Astrocyte (in vitro differentiated cells and primary cell): ENCODE measurements at places on chromosomes 2 and 18. TPM values are rescaled to one million over a fixed set of nuclear protein-coding genes. Genes with fewer than 3 reads are reported as not detected.

DNA sequence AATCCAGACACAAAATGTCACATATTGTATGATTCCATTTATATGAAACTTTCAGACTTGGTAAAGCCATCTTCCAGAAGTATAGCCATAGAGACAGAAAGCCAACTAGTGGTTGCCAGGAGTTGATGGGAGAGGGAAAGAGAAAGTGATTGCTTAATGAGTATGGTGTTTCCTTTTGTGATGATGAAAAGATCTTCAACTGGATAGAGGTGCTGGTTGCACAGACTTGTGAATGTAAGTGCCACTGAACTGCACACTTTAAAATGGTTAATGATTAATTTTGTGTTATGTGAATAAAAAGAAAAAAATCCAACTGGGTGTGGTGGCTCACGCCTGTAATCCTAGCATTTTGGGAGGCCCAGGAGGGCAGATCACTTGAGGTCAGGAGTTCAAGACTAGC, 135.3 kb upstream of the SLC1A4 start:
- H3K27me3 ChIP-seq: no peaks in the 10 kb centered on the region
- H3K4me1 ChIP-seq: peaks cover 15% of the 10 kb centered on the region
- H3K36me3 ChIP-seq: no peaks in the 10 kb centered on the region

DNA sequence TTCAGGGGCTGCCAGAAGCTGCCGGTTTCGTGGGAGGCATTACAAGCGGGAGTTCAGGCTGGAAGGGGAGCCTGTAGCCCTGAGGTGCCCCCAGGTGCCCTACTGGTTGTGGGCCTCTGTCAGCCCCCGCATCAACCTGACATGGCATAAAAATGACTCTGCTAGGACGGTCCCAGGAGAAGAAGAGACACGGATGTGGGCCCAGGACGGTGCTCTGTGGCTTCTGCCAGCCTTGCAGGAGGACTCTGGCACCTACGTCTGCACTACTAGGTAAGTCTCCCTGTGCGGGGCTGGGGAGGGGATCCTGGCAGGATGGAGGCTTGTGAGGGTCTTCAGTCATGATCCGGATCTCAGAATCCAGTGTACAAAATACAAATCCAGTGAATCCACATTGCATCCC, 17.8 kb downstream of the IL1R2 start:
- no peak overlapping the region for H3K4me3 ChIP-seq
- no peak overlapping the region for H3K27ac ChIP-seq
- H3K4me1 ChIP-seq: no peaks in the 10 kb centered on the region

FZD7 gene
- 61.5 and 65.9 TPM in 2 replicates for total RNA-seq

DNA sequence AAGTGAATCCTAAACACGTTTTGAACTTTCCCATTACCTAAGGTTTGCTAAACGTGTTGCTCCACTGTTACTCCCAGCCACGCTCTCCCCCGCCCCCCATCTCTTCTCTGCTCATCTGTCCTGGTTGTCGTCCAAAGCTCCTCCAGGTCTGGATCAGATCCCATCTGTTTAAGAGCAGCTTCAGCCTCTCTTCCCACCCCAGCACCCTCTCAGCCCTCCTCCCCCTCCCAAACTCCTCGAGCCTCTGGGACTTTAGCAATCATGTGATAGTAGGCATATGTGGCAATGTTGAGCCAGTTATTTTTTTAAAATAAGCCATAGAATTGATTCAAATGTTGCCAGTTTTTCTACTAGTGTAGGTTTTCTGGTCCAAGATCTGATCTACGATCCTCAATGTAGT, 20.0 kb upstream of the LPIN1 start:
- H3K27ac ChIP-seq: no peak overlapping the region
- no peaks in the 10 kb centered on the region for H3K36me3 ChIP-seq
- H3K27me3 ChIP-seq: peaks cover 23% of the 10 kb centered on the region
- DNase-seq: no peak

DNA sequence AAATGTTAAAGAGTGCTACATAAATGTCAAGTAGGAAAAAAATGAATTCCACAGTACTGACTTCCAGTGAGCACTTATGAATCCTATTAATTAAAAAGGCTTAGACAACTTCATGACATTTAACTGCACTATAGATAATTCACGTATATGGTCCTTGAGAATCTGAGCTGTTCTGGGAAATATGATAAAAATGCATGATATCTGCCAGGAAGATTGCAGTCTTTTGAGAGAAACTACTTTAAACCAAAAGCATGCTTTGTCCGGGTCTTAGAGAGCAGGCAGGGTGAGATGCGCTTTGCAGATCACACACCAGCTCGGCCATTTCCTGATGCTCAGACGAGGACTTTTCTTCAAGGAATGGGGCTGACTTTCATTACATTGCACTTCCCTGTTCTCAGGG, 42.6 kb downstream of the CMPK2 start:
- no peaks in the 10 kb centered on the region for H3K27me3 ChIP-seq
- no peaks in the 10 kb centered on the region for H3K36me3 ChIP-seq
- no peak overlapping the region for H3K4me3 ChIP-seq
- H3K4me1 ChIP-seq: no peaks in the 10 kb centered on the region
- H3K27ac ChIP-seq: no peak overlapping the region
- peak; percentile 64 for DNase-seq

DNA sequence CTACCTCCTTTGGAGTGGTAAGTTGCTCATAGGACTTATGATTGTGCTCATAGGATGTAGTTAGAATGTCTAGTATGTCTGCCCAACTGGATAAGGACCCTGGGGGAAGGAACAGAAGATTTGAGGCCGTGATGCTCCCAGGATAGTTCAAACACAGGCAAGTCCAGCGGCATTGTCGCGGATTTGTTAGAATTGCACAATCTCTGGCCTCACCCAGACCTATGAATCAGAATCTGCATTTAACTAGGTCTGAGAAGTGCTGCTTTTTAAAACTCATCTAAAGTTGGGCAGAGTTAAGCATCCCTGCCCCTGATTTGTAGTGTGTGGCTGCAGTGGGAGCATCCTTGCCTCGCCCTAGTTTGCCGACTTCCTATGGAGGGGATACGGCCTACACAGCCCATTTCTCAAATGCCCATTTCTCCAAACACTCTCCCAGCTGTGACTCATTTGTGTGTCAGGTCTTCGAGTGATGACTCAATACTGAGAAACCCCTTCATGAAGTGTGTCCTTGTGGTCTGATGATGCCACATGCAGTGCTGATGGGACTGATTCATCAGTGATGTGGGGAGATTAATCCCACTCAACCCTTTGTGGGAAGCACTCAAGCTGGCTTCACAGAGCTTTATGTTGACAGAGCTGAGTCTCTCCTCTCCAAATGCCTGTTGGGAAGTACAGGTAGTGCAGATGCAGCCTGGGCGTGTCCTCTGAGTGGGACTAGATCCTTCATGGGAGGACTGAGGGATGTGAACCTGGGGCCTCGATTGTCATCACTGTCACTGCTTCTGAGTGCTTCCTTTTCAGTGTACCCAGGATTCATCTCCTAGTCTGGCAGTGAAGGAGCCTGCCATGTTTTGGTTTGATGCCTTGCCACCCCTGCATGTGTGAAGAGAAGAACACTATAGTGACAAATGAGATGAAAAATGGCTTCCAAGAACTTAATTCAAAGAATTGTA, 18.7 kb downstream of the SMIM21 start:
- DNase-seq: peak; percentile 99
- H3K36me3 ChIP-seq: no peaks in the 10 kb centered on the region
- no peaks in the 10 kb centered on the region for H3K27me3 ChIP-seq
- peaks cover 28% of the 10 kb centered on the region for H3K4me1 ChIP-seq
- H3K4me3 ChIP-seq: no peak overlapping the region

CPLX4 gene
- total RNA-seq: not detected in 2 replicates

GRCh38 chr2:216344950-216345300, 27.4 kb downstream of the MARCHF4 start:
- no peak overlapping the region for H3K4me3 ChIP-seq
- DNase-seq: no peak
- H3K36me3 ChIP-seq: no peaks in the 10 kb centered on the region
- H3K27ac ChIP-seq: no peak overlapping the region
- no peaks in the 10 kb centered on the region for H3K27me3 ChIP-seq
- H3K4me1 ChIP-seq: peaks cover 31% of the 10 kb centered on the region

DNA sequence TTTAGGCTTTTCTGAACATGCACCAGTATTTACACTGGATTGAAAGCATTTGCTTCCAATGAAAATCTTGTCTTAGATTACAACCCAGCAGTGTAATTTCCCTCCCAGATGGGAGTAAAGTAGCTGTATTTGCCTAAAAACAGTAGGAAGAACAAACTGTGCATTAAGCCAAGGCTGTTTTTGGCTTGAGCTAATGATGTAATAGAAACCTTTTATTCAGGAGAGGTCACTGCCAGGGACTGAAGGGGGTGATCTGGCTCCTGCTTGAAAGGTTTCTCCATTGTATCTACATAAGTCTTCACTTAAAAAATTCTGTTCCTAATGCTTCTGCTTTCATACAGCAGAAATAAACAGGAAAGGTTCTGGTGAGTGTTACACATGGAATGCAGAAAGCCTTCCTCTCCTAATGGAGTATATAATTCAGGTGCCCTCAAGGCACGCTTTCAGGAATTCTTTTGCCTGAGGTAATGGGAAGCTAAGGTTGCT, 74.4 kb downstream of the MEIS1 start:
- no peaks in the 10 kb centered on the region for H3K36me3 ChIP-seq
- H3K4me3 ChIP-seq: no peak overlapping the region
- H3K4me1 ChIP-seq: peaks cover 25% of the 10 kb centered on the region
- H3K27me3 ChIP-seq: no peaks in the 10 kb centered on the region
- DNase-seq: peak; percentile 66

- no peaks in the 10 kb centered on the region for H3K36me3 ChIP-seq
- H3K27me3 ChIP-seq: no peaks in the 10 kb centered on the region
- no peak overlapping the region for H3K4me3 ChIP-seq
- H3K27ac ChIP-seq: no peak overlapping the region
- peak; percentile 79 for DNase-seq
- H3K4me1 ChIP-seq: no peaks in the 10 kb centered on the region
These were observed 230.8 kb upstream of the CDH2 start for GRCh38 chr18:28407681-28408080.

GRCh38 chr2:214566457-214566856, 155.6 kb downstream of the VWC2L start:
- no peak for DNase-seq
- H3K27me3 ChIP-seq: no peaks in the 10 kb centered on the region
- H3K4me1 ChIP-seq: no peaks in the 10 kb centered on the region
- no peak overlapping the region for H3K27ac ChIP-seq
- no peaks in the 10 kb centered on the region for H3K36me3 ChIP-seq

SIX2 gene
- 7.4 and 10.1 TPM in 2 replicates for total RNA-seq

DNA sequence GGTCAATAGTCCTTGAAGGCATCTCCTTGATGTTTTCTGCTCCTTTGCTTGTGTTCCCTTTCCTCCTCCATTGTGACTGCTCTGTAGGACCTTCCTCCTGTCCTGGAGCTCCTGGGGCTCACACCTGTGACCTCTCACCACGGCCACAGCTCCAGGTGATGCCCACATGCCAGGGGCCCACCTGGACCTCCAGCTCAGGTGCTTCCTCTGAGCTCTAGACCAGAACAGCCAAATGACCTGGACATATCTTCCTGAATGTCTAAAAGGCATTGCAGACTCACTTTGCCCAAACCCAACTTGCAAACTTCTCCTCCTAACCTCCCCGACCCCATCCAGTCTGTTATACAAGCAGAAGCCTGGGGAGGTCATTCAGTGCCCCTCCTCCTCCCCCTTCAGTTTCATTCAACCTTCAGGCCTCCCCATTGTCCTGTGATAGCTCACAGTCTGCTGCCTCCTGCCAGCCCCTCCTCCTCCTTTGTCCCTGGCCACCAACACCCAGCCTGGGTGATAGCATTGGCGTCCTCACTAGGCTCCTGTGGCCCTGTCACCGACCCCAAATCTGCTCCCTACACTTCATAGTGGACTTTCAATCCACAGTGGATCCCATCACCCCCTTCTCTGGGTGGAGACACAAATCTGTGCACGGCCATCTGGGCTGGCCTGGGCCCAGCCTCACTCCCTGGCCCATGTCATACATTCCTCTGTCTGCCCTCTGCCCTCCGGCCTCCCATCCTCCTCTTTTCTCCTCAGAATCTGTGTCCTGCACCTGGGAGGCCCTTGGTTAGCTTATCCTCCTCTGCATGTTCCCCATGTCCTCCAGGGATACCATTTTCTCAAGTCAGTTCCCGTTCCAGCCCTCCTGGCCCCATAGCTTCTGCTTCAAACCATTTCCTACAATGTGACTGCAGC, 310.4 kb upstream of the HDAC4 start:
- H3K4me3 ChIP-seq: no peak overlapping the region
- DNase-seq: no peak
- no peak overlapping the region for H3K27ac ChIP-seq
- H3K27me3 ChIP-seq: no peaks in the 10 kb centered on the region
- no peaks in the 10 kb centered on the region for H3K36me3 ChIP-seq

GRCh38 chr18:25510096-25510495, 158.1 kb upstream of the ZNF521 start:
- H3K4me1 ChIP-seq: no peaks in the 10 kb centered on the region
- no peak for DNase-seq
- no peak overlapping the region for H3K4me3 ChIP-seq
- no peaks in the 10 kb centered on the region for H3K36me3 ChIP-seq

PCARE gene
- not detected in 2 replicates for total RNA-seq

STK16 gene
- 19.1 and 20.6 TPM in 2 replicates for total RNA-seq

GRCh38 chr2:177646241-177646640, 253.7 kb downstream of the AGPS start:
- H3K4me3 ChIP-seq: no peak overlapping the region
- H3K4me1 ChIP-seq: no peaks in the 10 kb centered on the region
- no peak overlapping the region for H3K27ac ChIP-seq
- no peak for DNase-seq

DNA sequence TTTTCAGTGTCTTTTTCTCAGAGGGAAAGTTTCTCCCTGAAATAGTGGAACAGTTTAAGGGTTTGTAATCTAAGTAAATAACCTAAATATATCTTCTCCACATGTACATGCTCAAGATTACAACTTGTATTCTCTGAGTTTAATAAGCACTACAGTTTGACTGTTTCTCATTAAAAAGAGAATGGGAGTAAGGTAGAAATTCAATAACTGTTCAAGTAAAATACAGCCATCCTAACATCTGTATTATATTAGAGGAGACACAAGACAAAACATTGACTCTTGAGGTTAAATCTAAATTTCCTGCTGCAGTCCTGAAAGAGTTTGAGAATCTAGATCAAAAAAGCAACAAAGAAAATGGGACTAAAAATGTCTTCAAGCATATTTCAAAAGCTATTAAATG, 73.0 kb upstream of the ZNF397 start:
- H3K4me1 ChIP-seq: no peaks in the 10 kb centered on the region
- H3K4me3 ChIP-seq: no peak overlapping the region
- peaks cover 2% of the 10 kb centered on the region for H3K27me3 ChIP-seq
- no peaks in the 10 kb centered on the region for H3K36me3 ChIP-seq
- no peak for DNase-seq

DNA sequence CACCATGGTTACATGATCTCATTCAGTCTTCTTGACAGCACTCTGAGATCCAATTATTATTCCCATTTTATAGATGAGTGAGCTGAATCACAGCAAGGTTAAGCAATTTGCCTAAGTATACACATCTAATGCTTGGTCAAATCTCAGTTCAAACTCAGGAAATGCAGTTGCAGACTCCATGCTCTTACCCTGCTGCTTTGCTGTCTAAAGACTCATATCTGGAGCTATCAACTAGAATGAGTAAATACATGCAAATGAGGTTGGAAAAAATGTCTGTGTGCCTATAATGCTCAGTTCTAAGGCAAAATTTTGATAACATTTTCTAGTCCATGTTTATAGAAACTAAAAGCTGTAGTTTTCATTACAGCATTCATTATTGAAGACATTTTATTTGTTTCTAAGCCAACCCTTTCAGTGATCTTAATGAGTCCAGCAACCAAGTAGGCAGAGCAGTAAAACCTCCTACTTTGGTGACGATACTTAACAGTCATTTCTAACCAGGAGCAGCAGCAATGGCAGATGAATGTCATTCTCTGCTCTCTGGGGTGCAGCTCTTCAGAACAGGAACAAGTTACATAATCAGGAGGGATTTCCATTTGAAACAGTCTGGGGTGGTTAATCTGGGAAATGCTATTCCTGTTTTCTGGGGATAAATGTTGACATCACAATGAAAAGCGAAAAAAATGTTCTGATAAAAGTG, 396.8 kb upstream of the UBE2E3 start:
- H3K4me3 ChIP-seq: no peak overlapping the region
- no peaks in the 10 kb centered on the region for H3K4me1 ChIP-seq
- no peaks in the 10 kb centered on the region for H3K27me3 ChIP-seq
- DNase-seq: no peak
